Stimulated activated CD8-positive, alpha-beta memory T cell treated with anti-CD3 and anti-CD28 coated beads, Interleukin-4, amount 100 ng/mL, for 4 hours (primary cell): ENCODE measurements at places on chromosomes 7 and 10.

GRCh38 chr7:112358513-112358912 lies 91.7 kb upstream of the IFRD1 start:
- no peak for DNase-seq

GRCh38 chr10:94623572-94623971 lies 60.0 kb upstream of the CYP2C18 start:
- DNase-seq, result no peak

- DNase-seq, result no peak
Observed at GRCh38 chr10:55500931-55501559, 700.0 kb upstream of the PCDH15 start.

DNA sequence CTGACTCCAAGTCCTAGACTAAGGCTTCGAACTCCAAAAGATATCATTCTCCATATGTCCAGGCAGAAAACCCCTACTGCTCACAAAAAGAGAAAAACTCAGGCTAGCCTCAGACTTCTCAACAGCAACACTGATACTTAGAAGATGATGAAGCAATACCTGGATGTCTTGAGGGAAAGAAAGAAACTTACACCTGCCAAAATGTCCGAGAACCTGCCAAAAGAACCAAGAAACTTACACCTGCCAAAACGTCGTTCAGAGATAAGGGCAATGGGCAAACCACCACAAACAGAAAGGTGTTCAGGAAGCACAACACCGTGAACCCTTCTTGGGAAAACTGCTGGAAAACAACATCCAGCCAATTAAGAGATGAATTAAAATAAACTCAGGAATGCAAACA lies 15.3 kb downstream of the ABLIM1 start:
- DNase-seq, result no peak

DNA sequence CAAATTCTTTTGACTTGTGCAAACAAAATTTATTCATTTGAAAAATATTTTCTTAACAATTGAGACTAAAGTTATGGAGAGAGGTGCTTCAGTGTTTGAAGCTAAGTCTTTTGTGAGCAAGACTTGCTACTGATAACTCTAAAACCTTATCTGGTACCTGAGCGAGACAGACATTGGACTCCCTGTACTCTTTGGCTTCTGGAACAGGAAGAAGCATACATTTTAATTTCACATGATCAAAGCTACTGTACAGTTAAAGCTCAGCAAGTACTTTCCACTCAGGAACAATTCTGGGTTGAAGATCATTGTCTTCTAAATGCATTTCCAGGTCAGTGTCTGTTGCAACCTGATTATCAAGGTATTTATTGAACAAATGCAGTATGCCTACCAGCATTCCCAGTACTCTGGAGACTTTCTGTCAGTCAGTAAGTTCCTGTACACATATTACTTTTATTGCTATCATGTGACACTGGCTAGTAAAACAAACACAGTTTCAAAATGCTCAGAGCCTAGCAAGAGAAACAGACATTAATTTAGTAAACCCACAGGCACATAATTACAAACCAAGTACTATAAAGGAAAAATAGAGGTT lies 42.4 kb downstream of the CABCOCO1 start:
- no peak for DNase-seq

- no peak for DNase-seq
Observed at GRCh38 chr7:95261895-95262415, 62.4 kb downstream of the PON1 start.

DNA sequence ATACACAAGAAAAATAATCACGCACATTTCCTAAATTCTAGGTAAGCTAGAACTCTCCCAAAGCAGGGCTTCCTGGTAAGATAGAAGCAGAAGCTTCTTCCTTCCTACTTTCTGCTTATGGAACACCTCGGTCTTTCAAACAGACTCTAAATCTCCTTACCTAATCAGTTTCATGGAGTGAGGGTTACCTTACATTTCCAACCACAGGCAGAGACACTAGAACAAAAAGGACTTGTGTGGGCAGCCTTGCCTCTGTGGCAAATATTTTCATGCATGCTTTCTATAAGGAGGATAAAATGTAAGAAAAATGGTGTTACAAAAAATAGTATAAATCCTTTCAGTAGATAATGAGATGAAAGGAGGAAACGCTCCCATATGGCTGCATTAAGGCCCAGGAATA lies 386.3 kb upstream of the SMIM30 start:
- DNase-seq, result no peak

GRCh38 chr10:133608855-133609254 lies 17.7 kb downstream of the FRG2B start:
- no peak for DNase-seq

- no peak for DNase-seq
Observed at GRCh38 chr7:80724249-80724871, 85.9 kb downstream of the CD36 start.

- DNase-seq, result peak; percentile 53
Observed at GRCh38 chr10:6269953-6270867, 67.5 kb downstream of the PFKFB3 start.

GRCh38 chr7:35512716-35513115 lies 182.2 kb downstream of the HERPUD2 start:
- DNase-seq, result no peak

- no peak for DNase-seq
Observed at GRCh38 chr10:71346731-71347130, 27.7 kb downstream of the SLC29A3 start.

DNA sequence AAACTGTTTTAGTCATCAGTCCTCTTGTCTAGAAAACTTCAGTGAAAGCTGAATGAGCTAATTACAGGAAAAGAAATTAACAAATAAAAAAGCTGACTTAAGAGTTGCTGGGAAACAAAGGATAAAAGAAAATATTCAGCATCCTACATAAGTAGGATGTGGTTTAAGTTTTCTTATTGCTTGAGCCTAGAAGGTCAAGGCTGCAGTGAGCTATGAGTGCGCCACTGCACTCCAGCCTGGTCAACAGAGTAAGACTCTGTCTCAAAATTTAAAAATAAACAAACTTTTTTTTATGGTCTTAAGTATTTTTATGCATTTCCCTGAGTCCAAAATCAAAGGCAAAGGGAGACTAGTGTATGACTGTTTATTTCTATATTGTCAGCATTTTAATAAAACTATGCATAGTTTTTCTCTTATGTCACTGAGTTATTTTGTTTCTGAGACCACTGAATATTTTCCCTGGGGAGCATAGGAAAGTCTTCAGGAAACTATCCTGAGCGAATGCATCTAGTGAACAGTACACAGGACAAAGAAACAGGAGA lies 40.0 kb upstream of the LRRN3 start:
- no peak for DNase-seq

DNA sequence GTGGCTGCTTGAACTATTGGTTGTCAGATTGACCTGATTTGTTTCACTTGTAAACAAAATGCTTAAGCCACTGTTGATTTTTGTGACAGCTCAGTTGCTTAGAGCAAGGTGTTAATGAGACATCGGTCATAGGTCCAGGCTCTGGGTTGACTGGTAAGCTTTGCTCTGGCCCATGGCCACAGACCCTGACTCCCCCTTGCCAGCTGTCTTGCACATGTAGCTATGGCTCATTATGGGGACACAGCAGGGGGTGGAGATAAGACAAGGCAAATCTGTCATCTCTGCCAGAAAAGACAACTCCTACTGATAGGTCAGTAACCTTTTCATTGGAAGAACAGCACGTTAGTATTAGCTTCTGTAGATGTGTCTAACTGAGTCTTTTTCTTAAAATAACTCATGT lies 95.3 kb downstream of the KAT6B start:
- DNase-seq, result no peak

- no peak for DNase-seq
Observed at GRCh38 chr10:114967071-114967470, 29.1 kb downstream of the TRUB1 start.

DNA sequence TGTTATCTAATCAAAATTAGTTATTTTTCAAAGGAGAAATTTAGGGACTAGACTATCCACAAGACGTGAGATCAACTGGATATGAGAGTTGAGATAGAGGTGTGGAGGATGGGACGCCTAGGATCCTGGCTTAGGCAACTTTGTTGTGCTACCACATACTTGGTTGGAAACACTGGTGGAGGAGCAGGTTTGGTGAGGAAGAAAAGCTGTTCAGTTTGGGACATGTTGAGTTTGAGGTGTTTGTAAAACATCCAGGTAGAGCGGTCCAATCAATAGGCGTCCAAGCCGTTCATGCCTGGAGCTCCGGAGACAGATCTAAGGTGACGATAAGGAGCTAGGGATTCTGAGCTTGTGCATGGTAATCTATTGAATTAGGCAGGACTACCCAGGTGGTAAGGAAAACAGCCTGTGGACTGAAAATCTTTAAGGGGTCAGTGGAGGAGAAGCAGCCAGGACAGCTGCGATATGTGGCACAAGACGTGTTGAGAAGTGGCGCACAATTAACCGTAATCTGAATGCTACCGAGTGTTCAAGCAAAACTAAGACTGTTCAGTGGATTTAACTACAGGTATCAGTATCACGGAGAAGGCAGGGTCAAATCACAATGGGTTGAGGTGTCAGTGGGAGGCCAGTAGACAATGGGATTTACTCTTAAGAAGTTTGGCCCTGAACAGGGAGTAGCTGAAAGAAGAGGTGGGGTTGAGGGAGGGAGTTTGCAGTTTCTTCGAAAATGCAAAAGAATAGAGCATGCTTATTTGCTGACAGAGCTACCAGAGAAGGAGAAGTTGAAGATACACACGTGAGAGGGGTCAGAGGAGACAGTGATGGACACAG lies 16.1 kb upstream of the TRPV6 start:
- DNase-seq, result no peak

GRCh38 chr10:48604991-48605508 lies at the start of gene ARHGAP22:
ARHGAP22 (minus strand) TSS chr10:48605073; CDS start chr10:48604796, 277 bp downstream.
- DNase-seq, result no peak

- DNase-seq, result no peak
Observed at GRCh38 chr10:72027498-72027897, 60.9 kb downstream of the SPOCK2 start.

DNA sequence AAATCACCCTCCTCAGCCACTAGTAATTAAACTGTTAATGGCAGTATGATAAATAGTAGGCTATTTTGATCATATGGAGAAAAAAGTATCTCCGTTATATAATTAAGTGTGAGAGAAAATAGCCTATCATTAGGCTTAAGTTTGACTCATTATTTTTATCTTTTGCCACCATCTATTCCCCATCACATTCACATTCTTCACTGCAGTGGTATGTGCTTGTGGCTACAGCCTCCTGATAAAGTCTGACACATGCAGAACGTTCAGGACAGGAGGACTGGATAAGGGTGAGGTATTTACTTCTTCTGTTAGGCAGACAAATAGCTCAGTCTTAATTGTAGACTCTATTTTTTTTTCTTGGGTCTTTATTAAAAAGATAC lies 5.8 kb downstream of the NEBL start:
- DNase-seq, result no peak

- DNase-seq, result no peak
Observed at GRCh38 chr7:46035166-46035565, 114.1 kb upstream of the IGFBP3 start.

GRCh38 chr7:29562307-29562706 lies 1.3 kb upstream of the PRR15 start:
- no peak for DNase-seq

DNA sequence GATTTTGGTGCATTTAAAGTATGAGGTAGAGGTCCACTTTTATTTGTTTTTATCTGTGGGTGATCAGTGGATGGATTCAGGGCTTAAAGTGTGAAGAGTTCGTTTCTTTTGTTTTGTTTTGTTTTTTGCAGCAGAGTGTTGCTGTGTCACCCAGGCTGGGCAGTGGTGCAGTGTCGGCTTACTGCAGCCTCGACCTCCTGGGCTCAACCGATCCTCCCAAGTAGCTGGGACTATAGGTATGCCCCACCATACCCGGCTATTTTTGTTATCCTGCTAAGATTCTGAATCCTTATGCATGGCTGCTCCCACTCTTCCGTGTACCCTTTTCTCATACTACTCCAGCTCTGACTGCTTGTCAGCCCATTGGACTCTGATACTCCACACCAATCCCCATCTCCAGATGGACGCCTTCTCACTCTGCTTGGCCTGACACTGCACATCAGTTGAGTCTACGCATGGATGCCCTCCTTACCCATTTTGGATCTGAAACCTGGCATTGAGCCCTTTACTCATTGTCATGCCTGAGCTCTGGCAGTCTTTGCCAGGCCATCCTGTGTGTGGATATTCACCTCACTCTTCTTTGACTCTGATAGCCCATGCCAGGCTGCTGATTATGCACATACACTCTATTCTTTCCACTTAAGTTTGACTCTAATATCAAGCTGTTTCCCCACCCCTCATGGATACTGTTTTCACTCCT lies 119.5 kb downstream of the CCSER2 start:
- DNase-seq, result no peak

GRCh38 chr7:94396596-94396995 lies 1.9 kb downstream of the COL1A2 start:
- DNase-seq, result no peak

DNA sequence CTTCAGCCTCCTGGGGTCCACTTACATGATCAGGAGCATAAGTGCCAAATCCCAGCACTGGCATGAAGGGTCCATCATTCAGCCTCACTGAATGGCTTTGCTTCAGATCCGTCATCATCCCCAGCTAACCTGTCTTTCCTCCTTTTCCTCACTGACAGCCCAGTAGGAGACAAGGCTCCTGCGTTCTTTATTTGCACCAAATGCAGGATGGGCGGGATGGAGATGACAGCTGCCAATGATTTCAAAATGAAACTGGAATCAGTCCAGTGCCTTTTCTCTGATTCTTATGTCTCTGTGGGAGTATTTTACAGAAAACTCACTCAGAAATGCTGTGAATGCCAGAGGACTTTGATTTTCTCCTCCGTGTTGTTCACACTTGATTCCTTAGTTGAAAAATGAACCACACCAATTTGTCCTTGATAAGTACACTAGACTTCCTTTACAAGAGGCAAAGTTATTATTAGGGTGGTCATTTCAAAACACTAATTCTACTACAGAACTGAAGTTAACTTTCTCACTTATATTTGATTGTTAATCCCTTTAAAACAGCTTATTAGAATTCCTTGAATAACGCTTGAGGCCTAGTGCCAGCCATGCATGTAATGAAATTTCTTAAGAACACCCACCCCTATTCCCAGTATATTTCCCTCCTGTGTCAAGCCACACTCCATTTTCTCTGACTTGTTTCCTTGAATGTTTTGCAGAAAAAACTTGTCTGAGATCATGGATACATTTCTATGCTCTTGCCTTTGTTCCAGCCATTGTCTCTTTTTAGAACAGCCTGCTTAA lies at the start of gene AKR1C8:
Gene AKR1C8, minus strand, starts transcription at position 164 of the 789 bp plus-strand sequence. Its CDS starts 46 bp downstream, at position 118.
- DNase-seq, result no peak

DNA sequence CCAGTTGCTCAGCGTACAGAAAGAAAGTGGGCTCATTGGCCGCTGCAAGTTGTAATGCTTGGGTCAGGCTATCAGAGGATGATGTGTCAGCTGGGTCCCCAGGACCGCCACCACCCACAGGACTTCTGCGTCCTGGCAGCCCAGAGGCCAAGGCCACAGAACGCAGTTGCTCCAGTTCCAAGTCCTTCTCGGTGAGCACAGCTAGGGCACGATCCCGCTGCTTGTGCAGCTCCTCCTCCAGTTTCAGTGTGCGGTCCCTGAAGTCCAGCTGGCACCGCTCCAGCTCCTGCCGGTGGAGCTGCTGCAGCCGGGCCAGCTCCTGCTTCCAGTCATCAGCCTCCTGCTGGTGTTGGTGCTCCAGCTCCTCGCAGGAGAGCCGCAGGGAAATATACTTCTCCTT lies 3.0 kb downstream of the GCC1 start:
- DNase-seq, result no peak
